Activated CD4-positive, alpha-beta T cell treated with anti-CD3 and anti-CD28 coated beads, Interleukin-2, amount 50 U/mL, for 16 hours (primary cell): ENCODE measurements at places on chromosomes 7 and 10.
A peak's percentile ranks its signal among the peaks of the same experiment; 100 is the strongest.

DNA sequence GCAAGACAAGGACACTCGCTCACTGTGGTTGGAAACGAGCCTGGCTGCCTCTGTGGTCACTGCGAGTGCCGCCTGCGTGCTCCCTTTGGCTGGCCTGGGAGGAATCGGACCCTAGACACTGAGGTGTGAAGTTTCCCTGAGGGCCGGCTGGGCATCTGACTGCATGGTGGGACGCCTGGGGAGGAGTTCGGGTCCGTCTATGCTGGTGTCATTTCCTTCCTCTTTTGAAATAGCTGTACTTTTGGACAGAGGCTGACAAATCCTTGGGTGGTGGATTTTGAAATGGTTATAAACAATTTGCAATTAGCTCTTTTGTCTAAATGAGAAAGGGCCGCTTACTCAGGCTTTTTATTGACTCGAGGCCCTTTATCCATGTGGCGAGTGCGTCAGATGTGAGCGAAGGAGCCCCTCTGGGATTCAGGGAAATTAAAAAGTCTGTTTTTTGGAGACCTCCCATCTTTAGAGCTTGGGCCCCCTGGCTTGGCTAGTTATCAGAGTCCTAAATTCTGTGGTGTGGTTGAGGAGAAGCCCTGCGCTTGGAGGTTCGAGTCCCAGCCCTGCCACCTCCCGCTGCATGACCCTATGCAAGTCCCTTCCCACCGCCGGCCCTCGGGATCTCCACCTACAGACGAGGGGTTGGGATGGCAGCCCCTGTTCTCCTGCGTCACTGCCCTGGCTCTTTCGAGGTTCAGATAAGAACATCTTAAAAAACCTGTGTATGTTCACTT, 147.1 kb downstream of the RGS10 start:
- DNase-seq, result no peak

GRCh38 chr7:151010307-151011096, 13.8 kb downstream of the ATG9B start:
- DNase-seq, result peak; percentile 48

DNA sequence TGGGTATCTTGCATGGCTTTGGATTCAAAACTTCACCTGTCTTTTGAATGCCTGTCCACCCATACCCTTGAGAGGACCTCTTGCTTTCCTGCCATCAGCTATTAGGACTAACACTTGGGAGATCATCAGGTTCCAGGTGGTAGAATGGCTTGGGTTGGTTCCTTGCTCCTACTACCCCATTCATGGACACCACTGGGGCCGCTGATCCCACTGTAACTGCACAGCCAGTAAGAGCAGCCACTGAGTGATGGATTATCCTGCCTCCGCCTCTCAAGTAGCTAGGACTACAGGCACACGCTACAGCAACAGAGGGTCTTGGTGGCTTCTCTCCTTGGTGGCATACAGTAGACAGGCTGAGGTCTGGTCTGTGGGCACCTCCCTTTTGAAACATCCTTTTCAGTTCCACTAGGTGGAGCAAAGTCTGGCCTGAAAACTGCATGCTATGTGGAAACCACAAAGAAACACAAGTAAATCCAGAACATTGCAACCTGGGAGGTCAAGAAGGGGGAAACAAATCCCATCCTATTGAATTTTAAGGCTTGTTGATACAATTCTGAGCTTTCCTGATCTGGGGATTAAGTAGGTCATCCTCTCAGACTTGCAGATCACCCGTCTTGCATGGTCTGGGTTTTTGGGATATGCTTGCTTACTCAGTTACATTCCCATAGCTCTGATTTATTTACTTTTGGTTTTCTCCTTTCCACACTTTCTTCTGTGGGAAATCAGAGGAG, 9.4 kb downstream of the WBP1L start:
- DNase-seq, result peak; percentile 33

GRCh38 chr7:133009426-133010252, 72.3 kb downstream of the CHCHD3 start:
- no peak for DNase-seq

DNA sequence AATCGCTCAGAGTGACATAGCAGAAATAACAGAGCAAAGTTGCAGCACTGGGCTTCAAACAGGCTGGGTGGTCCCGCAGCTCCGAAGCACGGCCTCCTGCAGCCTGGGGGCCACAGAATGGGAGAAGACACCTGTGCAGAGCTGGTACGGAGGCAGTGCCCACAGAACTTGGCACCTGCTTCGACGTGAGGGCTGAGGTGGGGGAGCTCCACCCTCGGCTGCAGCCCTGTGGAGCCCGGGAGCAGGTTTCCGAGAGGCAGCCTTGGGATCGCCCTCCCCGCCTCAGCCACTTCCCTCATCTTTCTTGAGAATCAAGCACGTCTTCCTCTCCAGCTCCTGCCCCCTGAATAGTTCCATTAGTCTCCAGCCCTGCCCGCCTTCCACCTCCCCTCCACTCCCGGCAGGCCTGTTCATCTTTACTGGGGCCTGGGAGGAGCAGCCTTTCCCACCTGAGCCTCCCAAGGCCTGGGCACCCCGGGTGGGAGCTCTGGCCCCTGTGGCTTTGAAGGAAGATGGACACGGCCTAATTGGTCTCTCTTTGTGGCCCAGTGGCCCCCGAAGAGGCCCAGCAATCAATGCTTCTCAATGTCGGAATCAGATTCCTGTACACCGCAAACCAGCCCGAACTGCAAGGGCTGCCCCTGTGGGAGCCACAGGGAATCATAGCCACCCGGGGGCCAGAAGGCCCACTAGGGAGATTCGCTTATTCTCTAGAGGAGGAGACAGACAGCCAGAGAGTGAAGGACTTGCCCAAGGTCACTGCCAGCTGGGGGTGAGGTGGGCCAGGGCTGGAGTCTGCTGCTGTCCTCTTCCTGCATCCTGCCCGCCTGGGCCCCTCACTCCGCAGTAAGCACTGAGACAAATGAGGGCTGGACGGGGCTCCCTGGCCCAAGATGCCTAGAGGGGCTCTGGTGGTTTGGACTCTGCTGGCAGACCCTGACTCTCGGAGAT, 17.0 kb upstream of the PCBD1 start:
- DNase-seq, result no peak

- DNase-seq, result no peak
Observed at GRCh38 chr7:142646386-142647140, 102.7 kb upstream of the PRSS1 start.

DNA sequence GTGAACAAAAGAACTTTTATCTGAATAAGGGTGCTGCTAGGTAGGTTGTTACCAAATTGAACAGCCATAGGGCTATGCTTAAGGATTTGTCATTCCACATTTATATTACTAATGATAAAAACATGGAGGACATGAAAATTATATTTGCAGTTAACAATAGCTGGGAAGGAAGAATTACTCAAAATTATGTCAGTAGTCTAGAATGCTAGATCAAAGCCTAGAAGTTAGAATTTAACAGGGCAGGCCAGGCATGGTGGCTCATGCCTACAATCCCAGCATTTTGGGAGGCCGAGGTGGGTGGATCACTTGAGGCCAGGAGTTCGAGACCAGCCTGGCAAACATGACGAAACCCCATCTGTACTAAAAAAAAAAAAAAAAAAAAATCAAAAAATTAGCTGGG, 9.4 kb downstream of the STK17A start:
- no peak for DNase-seq

- DNase-seq, result no peak
Observed at GRCh38 chr7:138935465-138936011, 45.7 kb downstream of the KIAA1549 start.

GRCh38 chr10:131025333-131025732, 286.2 kb downstream of the TCERG1L start:
- DNase-seq, result no peak

DNA sequence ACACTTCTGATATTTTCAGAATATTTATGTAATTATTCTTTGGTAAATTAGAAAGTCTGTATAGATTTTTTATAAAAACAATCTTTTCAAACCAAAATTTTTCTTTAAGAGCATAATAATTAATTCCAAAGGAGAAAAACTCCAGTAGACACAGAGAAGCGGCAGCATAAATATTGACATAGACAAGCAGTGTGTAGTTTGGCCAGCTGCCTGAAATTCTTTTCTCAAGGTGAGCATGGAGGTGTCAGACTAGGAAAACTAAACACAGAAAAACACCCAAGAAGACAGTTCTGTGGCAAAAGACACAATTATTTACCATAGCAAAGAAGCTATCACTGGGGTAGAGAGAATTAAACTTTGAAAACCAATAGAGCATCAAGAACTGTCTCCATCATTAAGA, 82.4 kb downstream of the KLF6 start:
- DNase-seq, result no peak

- no peak for DNase-seq
Observed at GRCh38 chr7:70808876-70809275, 323.1 kb upstream of the GALNT17 start.

GRCh38 chr7:141232286-141233051, 158.6 kb downstream of the TMEM178B start:
- DNase-seq, result no peak

GRCh38 chr10:103885617-103886016, 30.2 kb upstream of the SH3PXD2A start:
- no peak for DNase-seq

GRCh38 chr10:69744971-69745370, 56.7 kb upstream of the COL13A1 start:
- no peak for DNase-seq

DNA sequence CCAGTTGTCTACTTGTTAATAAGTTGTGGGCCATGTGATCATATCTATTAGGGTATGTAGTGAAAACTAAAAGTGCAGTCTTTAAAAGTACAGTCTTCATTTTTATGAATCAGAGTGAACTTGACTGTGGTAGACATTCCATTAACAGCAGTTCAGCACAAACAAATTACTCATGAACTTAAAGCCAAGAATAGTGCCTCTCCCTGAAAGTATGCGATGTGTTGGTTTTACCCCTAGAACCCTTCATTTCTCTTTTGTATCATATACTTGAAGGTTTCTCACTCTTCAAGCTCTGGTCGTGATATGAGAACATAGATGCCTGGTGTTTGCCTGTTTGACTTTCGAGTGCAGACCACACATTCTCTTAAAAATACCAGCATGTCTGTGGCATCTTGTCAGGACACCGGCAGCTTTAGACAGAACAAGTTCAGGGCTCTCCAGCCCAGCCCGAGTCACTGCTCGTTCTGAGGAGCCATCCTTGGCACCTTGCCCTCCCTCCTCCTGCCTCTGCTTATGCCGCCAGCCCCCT, 159.3 kb downstream of the LCOR start:
- peak; percentile 22 for DNase-seq

GRCh38 chr7:69819333-69819705, 221.0 kb downstream of the AUTS2 start:
- DNase-seq, result no peak

GRCh38 chr7:105878746-105879605, 2.6 kb upstream of the ATXN7L1 start:
- DNase-seq, result no peak

GRCh38 chr10:78523453-78523852, 489.8 kb downstream of the RPS24 start:
- no peak for DNase-seq

- DNase-seq, result no peak
Observed at GRCh38 chr10:75115137-75115536, 3.7 kb downstream of the SAMD8 start.

DNA sequence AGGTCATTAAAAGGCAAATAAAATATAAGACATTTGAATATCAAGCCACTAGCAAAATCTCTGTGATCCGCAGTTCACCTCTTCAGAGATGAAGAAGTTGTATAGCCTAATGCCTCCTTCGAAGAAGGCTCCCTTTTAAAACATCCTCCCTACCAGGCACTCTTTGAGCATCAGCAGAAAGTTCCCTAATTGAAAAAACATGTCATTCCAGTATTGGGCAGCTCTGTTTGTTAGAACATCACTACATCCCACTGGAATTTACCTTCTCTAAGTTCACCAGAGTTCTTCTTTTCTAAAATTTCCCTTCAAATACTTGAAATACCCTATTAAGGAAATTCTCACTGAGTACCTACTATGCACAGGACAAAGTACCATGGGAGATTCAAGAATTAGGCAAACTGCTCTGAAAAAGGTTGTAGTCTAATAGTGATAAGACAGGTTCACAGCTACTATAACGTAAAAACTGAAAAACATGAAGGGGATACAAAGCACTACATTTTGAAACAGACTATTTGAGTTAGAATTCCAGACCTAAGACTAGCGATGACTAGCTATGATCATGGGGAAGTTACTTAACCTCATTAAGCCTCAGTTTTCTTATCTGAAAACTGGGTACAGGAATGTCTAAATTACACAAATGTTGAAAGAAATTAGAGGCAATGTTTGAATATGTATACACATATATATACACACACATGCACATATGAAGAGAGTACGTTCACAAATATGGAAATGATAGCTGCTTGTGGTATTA, 128.7 kb downstream of the ELAPOR2 start:
- DNase-seq, result no peak

GRCh38 chr7:156309016-156309620, 331.5 kb upstream of the RNF32 start:
- DNase-seq, result no peak

- no peak for DNase-seq
Observed at GRCh38 chr7:45225311-45225947, 67.8 kb downstream of the RAMP3 start.

DNA sequence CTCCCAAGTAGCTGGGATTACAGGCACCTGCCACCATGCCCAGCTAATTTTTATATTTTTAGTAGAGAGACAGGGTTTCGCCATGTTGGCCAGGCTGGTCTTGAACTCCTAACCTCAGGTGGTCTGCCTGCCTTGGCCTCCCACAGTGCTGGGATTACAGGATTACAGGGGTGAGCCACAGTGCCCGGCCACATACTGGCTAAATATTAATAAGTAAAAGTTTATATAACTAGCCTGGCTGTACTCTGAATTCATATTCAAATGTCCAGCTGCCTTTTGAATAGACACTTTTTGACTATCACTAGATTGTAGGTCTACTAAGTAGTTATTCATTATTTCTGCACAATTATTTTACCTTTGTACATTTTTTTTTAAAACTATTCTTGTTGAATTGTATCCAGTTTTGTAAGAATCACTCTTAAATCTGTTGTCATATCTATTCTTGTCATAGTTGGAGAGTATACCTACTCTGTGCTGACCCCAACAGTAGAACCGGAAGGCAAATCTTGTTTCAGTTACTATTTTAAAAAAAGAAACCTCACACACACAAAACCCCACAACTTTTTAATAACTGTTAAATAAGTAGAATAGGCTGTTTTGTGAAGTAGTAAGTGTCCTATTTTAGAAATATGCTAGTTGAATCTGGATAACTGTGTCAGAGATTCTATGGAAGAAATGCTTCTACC, 29.6 kb downstream of the MINPP1 start:
- no peak for DNase-seq
